ENCODE measurements at places on chromosomes 16 and 17.

DNA sequence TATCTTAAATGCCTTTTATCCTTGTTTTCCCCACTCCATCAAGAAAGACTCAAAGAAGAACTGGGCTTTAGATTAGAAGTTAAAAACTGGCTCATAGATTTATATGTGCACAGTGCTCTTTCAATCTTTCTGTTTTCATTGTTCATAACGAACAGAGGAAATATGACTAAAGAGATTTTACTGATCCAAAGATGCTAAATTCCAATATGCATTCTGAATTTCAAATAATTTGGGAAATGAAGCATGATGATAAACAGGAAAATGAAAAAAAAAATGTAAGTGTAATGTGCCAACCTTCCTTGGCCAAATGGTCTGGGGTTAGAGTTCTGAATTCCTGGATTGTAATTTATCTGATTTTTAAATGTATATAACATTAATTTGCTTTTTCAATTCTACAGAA, 25.0 kb upstream of the SMIM36 start:
- no peak for DNase-seq

DNA sequence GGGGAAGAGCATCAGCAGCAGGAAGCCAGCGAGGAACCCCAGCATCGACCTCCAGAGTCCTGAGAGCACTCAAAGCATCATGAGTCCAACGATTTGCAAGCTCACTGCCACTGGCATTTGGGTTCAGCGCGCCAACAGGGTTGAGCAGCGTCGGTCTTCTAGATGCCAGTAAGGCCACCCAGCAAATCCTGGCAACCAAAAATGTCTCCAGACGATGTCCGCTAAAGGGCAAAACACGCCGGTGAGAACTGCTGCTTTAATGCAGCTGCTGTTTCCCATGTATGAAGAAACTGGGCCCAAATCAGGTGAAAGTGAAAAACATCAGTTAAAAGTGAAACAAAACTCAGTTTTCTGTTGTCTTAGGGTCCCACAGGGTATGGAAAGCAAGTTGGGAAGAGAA, 70.2 kb downstream of the ANKRD11 start:
- DNase-seq, result no peak

- DNase-seq, result no peak
Measured at GRCh38 chr17:39753514-39754160, 15.9 kb downstream of the GRB7 start.

- no peak for DNase-seq
Measured at GRCh38 chr17:44308865-44309264, 464 bp downstream of the RUNDC3A start.

- DNase-seq, result peak; percentile 67
Measured at GRCh38 chr17:52383493-52384100, 225.1 kb upstream of the CA10 start.
